HCEC 1CT (cell line): ENCODE measurements at places on chromosomes 4 and X.

DNA sequence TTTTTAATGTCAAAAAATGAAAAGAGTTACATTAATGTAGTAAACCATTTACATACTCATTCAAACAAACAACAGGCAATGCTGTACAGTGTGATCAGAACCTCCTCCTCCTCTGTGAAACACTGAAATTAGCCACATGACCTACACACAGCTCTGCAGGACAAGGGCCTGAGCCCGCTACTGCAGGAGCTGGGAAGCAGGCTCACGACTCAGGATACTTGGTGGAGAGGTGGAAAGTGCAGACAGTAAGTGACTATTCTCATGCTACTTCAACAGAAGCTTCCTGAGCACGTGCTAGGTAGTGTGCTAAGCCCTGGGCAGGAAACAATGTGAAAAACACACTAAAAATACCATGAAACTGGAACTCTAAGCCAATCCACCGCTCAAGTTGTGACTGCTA, 56.8 kb downstream of the TAPT1 start:
- DNase-seq, result no peak

GRCh38 chrX:72025236-72025770, 106.4 kb downstream of the RTL5 start:
- DNase-seq, result no peak

DNA sequence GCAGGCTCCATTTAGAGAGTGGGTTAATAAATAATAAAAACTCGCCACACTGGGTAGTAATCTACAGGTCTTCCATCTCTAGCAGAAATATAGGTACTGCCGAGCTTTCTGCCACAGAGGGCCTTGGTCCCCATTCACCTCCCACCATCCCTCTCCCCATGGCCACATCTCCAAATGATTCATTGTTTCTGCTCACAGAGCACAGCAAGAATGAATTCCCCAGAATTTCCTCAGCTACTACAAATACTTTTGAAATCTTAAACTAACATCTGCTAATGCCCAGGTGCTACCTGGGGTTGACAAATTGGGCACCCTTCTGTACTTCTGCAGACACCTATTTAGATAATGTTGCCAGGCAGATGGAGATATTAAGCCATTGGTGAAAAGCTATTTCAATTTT, 5.1 kb downstream of the PHEX start:
- DNase-seq, result no peak

DNA sequence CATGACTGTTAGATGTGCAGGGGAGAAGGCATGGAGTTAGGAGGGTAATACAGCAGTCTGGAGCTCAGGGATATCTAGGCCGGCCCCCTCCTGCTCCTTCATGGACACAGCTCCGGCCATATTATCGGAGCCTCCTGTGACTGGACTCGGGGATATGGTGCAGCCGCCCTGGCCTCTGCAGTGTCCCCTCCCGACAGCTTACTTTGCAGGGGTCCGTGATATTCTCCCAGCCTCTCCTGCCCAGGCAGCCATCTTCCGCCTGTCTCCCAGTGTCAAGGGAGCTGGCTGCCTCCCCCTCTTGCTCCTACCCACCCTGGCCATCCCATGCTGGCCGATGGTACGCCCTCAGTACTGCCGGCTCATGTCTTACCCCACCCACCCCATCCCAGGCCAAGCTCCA, 19.9 kb upstream of the RNF4 start:
- no peak for DNase-seq

GRCh38 chr4:48079972-48080391, 54.1 kb downstream of the TXK start:
- DNase-seq, result peak; percentile 39

- DNase-seq, result no peak
Measured at GRCh38 chr4:15270201-15270600, 157.6 kb upstream of the C1QTNF7 start.
